ENCODE measurements at places on chromosomes 16 and 17. TPM values are rescaled to one million over a fixed set of nuclear protein-coding genes. Genes with fewer than 3 reads are reported as not detected.

GRCh38 chr17:64547319-64547718, 40.5 kb downstream of the CEP95 start:
- peaks cover 15% of the 10 kb centered on the region for H3K36me3 ChIP-seq
- H3K4me1 ChIP-seq, result no peaks in the 10 kb centered on the region
- H3K27me3 ChIP-seq, result no peaks in the 10 kb centered on the region
- no peak for DNase-seq

GRCh38 chr17:36867716-36868341, 69.4 kb upstream of the LHX1 start:
- H3K4me3 ChIP-seq, result no peak overlapping the region
- no peaks in the 10 kb centered on the region for H3K4me1 ChIP-seq
- no peaks in the 10 kb centered on the region for H3K36me3 ChIP-seq
- no peak overlapping the region for H3K27ac ChIP-seq
- H3K27me3 ChIP-seq, result peaks cover 2% of the 10 kb centered on the region
- no peak for DNase-seq

The ZNF646 gene
- total RNA-seq, result 26.1 TPM

DNA sequence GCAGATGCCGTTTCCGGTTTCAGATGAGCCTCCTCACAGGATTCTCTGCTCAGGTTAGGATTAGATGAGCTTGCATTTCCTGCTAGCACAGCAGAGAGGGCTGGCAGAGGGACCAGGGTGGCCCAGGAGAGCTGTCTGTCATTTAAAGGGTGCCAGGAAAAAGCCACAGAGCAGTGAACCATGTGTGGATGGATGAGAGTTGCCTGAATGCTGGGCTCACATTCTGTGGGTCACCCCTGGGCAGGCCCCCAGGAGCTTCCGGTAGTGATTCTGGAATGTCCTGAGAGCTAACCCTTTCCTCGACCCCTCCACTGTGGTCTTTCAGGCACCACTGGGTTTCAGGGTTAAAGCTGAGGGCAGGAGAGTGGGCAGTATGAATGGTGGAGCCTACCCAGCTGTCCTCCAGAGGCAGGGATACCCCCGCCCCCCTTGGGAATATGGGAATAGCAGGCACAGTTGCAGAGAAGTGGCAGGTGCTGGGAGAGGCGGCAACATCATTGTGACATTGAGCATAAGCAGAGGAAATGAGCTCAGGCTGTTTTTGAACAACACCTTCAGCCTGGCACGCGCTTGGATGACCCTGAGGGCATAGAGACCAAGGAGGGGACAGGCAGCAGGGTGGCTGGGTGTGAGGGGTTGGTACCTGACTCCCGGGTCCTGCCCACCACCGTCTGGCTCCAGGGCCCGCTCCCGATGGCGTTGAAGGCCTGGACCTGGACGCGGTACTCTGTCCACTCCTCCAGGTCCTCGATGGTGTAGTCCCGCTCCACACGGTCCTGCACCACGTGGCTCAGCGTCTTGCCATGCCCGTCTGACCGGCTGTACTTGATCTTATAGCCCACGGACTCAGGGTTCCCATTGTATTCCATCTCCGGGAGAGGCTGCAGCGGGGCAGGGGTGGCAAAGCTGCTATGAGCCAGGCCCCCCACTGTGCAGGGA, 83.0 kb upstream of the CDC42EP4 start:
- no peaks in the 10 kb centered on the region for H3K27me3 ChIP-seq
- no peaks in the 10 kb centered on the region for H3K4me1 ChIP-seq
- no peak overlapping the region for H3K4me3 ChIP-seq
- H3K36me3 ChIP-seq, result no peaks in the 10 kb centered on the region

DNA sequence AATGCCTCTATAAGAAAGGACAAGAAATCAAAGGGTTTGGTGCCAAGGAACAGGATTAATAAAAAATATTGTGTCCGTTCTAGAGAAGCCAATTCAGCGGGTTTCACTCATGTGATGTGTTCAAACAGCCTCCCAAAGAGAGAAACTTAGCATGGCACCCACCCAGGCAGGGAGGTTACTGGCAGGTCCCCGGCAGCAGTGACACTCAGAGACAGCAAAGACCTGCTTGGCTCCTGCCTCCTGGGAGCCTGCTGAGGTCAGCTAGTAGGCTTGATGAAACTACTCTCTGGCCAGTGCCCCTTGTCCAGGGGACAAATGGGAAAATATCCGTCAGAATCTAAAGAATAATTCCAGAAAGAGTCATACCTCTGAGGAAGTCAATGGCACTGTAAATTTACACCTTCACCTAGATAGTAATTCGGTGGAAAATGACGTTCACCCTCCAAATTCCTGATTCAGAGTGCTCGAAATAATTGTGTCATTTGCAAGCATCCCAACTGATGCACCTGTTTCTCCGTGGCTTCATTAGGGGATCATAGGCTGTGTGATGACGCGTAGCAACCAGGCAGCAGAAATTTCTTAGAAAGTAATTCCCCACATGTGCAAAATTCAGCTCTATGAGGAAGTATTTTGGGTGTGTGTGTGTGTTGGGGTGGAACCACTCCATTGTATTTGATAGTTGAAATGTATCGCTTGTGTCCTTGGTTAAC, 481.5 kb upstream of the ZFHX3 start:
- no peak overlapping the region for H3K27ac ChIP-seq
- no peak for DNase-seq
- no peaks in the 10 kb centered on the region for H3K4me1 ChIP-seq
- H3K27me3 ChIP-seq, result no peaks in the 10 kb centered on the region
- no peak overlapping the region for H3K4me3 ChIP-seq

DNA sequence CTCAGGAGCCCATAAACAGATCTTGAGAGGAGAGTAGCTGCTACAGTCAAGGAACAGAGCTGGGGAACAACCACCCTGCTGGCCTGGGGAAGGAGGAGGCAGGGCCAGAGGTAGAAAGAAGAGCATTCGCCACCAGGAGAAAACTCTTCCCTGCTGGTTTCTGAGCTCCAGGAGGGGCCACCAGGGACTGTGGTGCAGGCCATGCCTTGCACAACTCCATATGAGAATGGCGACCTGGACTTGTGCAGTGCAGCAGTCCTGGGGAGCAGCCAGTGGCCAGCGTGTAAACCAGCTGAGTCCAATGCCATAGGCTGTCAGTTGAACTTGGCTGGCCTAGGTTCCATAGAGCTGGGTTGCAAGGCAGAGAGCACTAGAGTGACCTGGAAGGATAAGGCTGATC, 11.6 kb downstream of the SLC13A2 start:
- DNase-seq, result no peak
- H3K27ac ChIP-seq, result no peak overlapping the region
- H3K4me1 ChIP-seq, result peaks cover 13% of the 10 kb centered on the region
- H3K27me3 ChIP-seq, result peaks cover 12% of the 10 kb centered on the region
- no peaks in the 10 kb centered on the region for H3K36me3 ChIP-seq

DNA sequence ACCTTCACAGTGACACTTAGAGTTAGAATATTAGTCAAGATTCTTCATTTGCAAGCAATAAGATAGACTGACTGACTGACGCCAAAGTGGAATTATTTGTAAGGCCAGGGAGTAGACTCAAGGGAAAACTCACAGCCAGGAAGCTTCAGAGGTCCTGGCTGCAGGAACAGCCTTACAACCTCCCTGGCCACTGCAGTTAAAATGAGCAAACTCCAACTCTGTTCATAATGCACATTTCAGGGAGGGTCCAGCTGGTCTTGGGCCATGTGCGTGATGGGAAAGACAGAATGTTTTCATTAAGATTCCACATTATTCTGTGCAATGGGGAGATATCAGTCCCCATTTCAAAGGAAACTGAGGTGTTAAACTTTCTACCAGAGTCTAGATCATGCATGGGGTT, 9.9 kb downstream of the CAPNS2 start:
- H3K27ac ChIP-seq, result no peak overlapping the region
- no peak for DNase-seq
- H3K27me3 ChIP-seq, result peaks cover 2% of the 10 kb centered on the region
- H3K36me3 ChIP-seq, result no peaks in the 10 kb centered on the region
- H3K4me1 ChIP-seq, result no peaks in the 10 kb centered on the region

- no peaks in the 10 kb centered on the region for H3K4me1 ChIP-seq
- H3K4me3 ChIP-seq, result no peak overlapping the region
- no peaks in the 10 kb centered on the region for H3K36me3 ChIP-seq
- no peak for DNase-seq
- peaks cover 43% of the 10 kb centered on the region for H3K27me3 ChIP-seq
Observed at GRCh38 chr17:58289869-58290268, 9.1 kb upstream of the MPO start.

- peaks cover 4% of the 10 kb centered on the region for H3K4me1 ChIP-seq
- no peak overlapping the region for H3K4me3 ChIP-seq
- H3K27me3 ChIP-seq, result peaks cover 49% of the 10 kb centered on the region
- DNase-seq, result peak; percentile 15
Observed at GRCh38 chr17:43907998-43908721, 824 bp upstream of the MPP2 start.

DNA sequence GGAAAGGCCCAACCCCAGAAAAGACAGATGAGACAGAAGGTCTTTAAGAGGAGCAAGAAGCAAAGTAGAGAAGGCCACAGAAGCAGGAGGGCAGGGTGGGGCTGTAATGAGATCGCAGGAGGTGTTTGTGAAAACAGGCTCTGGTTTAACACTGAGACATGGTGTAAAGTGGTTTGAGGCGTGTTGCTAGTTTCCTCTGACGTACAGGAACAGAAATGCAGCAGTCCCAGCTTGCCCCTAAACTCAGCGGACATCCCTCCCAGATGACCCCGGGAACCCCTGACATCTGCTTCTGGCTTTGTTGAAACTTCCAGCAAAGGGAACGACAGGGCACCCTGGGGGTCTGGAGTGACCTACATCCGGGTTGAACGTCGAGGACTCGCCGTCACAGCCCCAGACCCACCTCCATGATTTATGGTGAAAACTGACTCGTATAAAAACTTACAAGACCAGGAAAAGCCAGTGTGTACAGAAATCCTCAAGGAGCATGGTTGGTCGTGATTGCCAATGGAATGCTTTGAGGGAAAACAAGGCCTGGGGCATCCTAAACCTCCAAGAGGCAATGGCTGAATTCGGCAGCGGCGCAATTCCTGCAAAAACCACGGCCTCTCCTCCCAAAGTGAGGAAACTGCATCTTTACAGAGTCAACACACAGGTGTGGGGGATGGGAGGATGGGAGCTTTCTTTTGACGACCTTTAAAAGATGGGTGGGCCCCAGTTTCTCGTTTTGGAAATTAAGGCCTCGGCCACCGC, 25.8 kb downstream of the LITAF start:
- H3K36me3 ChIP-seq, result peaks cover 41% of the 10 kb centered on the region
- peak overlapping the region; percentile 81 for H3K4me3 ChIP-seq
- DNase-seq, result peak; percentile 66
- H3K27me3 ChIP-seq, result no peaks in the 10 kb centered on the region
- peaks cover 79% of the 10 kb centered on the region for H3K4me1 ChIP-seq

All from activated T-helper 1 cell treated with anti-CD3 and anti-CD28 coated beads, Interleukin-12 subunit alpha, Interleukin-12 subunit beta, Interleukin-2, Interleukin-4 antibody, amounts not matched to agents 30 ng/mL and 10 ng/mL and 1 ng/mL, durations not matched to agents 14 hours and 24 hours and 36 hours (primary cell).